ENCODE measurements at places on chromosomes 4 and X. TPM values are rescaled to one million over a fixed set of nuclear protein-coding genes. Genes with fewer than 3 reads are reported as not detected.

IL13RA2 gene
- not detected for total RNA-seq

DNA sequence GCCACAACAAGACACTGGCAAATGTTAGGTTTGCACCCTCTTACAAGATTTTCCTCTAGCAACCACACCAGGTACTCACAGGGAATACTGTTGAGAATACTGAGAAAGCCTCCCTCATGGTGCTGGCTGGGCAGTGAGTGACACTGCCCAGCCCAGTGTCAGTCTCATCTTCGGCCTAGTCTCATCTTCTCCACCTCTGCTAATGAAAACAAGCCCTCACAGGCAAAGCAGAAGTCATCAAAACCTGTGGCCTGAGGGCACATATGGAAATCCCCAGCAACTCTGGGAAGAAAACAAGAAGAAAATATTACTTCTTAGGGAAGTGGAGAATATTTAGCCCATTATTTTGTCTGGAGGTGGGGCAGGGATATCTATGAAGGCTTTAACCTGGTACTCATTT, 7.9 kb upstream of the ADAM29 start:
- H3K4me3 ChIP-seq, result no peak overlapping the region
- DNase-seq, result no peak
- H3K4me1 ChIP-seq, result no peaks in the 10 kb centered on the region
- H3K36me3 ChIP-seq, result no peaks in the 10 kb centered on the region
- no peaks in the 10 kb centered on the region for H3K27me3 ChIP-seq

GRCh38 chr4:183342541-183343533, 20.6 kb upstream of the CLDN24 start:
- H3K27ac ChIP-seq, result no peak overlapping the region
- H3K4me1 ChIP-seq, result no peaks in the 10 kb centered on the region
- H3K27me3 ChIP-seq, result peaks cover 13% of the 10 kb centered on the region

FGF2 gene
- total RNA-seq, result not detected

DNA sequence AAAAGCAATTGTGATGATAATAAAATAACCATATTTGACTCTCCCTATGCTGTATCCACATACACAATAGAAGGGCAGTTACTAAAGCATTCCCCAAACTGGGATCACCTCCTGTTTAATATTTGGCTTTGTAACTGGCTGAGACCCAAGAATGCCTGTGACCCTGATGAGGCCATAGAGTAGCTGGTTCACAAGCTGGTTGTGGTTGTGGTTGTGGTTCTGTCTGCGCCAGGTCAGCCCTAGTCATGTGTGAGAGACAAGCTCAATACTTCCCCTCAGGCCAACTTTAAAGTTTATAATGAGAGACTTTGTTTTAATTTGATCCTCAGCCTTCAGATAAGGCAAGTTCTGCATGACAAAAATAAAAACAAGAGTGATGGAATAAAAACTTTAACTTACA, 209.9 kb downstream of the PARM1 start:
- H3K4me3 ChIP-seq, result no peak overlapping the region
- no peaks in the 10 kb centered on the region for H3K4me1 ChIP-seq
- H3K36me3 ChIP-seq, result no peaks in the 10 kb centered on the region
- no peak for DNase-seq
- no peak overlapping the region for H3K27ac ChIP-seq
- no peaks in the 10 kb centered on the region for H3K27me3 ChIP-seq

Measured in activated CD8-positive, alpha-beta T cell treated with anti-CD3 and anti-CD28 coated beads, Interleukin-2, amount 10 ng/mL, durations not matched to agents 7 days and 5 days (primary cell).